ENCODE measurements at places on chromosomes 13 and 19. TPM values are rescaled to one million over a fixed set of nuclear protein-coding genes. Genes with fewer than 3 reads are reported as not detected.
A peak's percentile ranks its signal among the peaks of the same experiment; 100 is the strongest.

The FPR3 gene
- not detected for polyA plus RNA-seq

The HIF3A gene
- 0.05 TPM for polyA plus RNA-seq

The CERS1 gene
- 0.65 TPM for polyA plus RNA-seq

The FGF9 gene
- not detected for polyA plus RNA-seq

DNA sequence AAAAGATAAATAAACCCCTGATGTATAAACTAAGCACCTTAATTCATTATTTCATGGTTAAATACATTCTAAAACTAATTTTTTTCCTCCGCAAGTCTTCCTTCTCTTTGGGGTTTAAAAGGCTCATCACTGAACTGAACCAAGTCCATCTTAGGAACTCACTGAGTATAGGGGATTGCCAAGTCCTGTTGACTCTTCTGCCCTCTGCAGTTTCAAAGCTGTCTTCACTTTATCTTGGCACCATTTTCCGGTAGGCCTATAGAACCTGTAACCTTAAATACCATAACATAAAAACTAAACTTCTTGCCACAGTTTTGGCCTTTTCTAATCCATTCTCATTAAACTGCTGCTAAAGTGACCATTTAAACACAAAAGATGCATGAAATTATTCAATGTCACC is 66.5 kb upstream of the USPL1 start:
- DNase-seq, result peak; percentile 24

DNA sequence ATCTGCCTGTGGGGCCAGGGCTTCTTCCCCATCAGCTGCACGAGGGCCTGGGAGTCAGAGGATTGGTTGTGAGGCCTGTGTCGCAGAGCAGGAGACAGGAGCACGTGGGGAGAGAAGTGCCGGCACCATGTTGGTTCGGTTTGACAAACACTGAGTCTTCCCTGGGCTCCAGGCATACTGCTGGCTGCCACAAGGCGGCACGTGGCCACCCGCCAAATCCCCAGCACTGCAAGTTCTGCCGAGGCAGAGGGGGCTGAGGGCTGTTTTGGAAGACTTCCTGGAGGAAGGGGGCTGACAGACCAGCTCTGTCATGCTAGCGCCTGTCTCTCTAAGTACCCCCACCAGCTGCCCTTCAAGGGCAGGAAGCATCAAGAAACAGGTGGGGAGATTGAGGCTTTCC is 9.5 kb downstream of the SHANK1 start:
- DNase-seq, result no peak

DNA sequence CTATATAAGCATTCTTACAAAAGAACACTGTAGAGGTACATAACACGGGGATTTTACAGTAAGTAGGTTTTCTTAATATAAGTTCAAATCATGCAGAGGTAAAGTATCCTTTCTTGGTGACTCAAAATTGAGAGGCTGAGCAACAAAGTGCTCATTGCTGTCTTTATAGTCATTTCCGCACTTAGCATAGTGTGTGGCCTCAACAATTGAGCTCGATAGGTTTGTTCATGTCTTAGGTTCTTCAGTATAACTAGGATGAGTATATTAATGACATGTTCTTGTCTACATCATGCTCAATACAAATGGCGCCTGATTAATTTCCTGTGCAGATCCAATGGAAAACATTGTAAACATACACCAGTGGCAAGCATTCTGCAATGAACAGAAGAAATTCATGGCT is 1.4 kb downstream of the WDFY2 start:
- DNase-seq, result peak; percentile 72

- DNase-seq, result no peak
Measured at GRCh38 chr13:72952529-72953141, 106.2 kb upstream of the KLF5 start.

Data from mammary epithelial cell (primary cell).